ENCODE measurements at places on chromosomes 16 and 17.

GRCh38 chr17:42141382-42141781 lies 13.4 kb downstream of the RAB5C start:
- H3K27me3 ChIP-seq = no peaks in the 10 kb centered on the region
- DNase-seq = no peak
- H3K4me1 ChIP-seq = peaks cover 23% of the 10 kb centered on the region
- H3K27ac ChIP-seq = no peak overlapping the region
- no peak overlapping the region for H3K4me3 ChIP-seq
- H3K36me3 ChIP-seq = peaks cover 20% of the 10 kb centered on the region

- peaks cover 41% of the 10 kb centered on the region for H3K36me3 ChIP-seq
- no peak for DNase-seq
- H3K4me1 ChIP-seq = peaks cover 68% of the 10 kb centered on the region
- H3K4me3 ChIP-seq = no peak overlapping the region
- no peak overlapping the region for H3K27ac ChIP-seq
- H3K27me3 ChIP-seq = peaks cover 12% of the 10 kb centered on the region
These were observed 5.1 kb downstream of the MMP25 start for GRCh38 chr16:3051494-3051893.

DNA sequence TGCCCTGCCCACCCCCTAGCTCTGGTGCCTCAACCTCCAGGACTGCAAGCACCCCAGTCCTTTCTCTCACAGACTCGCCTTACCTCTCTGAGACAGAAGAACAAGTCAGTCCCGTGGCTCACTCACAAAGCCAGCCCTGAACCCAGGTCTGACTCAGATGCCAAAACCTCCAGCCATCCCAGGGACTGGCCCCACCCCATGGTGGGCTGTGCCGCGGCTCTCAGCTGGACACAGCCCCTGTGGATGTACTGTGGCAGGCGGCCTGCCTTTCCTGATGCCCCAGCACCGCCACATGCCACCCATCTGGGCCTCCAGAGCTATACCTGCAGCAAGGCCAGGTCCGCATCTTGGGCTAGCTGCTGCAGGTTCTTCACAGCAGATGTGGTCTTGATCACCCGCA lies 19.8 kb downstream of the MPG start:
- H3K4me3 ChIP-seq = no peak overlapping the region
- H3K36me3 ChIP-seq = no peaks in the 10 kb centered on the region
- no peak overlapping the region for H3K27ac ChIP-seq
- H3K27me3 ChIP-seq = no peaks in the 10 kb centered on the region
- H3K4me1 ChIP-seq = peaks cover 8% of the 10 kb centered on the region

GRCh38 chr16:75081179-75081859 lies 35.3 kb downstream of the LDHD start:
- H3K4me1 ChIP-seq = peaks cover 21% of the 10 kb centered on the region
- H3K4me3 ChIP-seq = no peak overlapping the region
- no peaks in the 10 kb centered on the region for H3K27me3 ChIP-seq
- no peak for DNase-seq

DNA sequence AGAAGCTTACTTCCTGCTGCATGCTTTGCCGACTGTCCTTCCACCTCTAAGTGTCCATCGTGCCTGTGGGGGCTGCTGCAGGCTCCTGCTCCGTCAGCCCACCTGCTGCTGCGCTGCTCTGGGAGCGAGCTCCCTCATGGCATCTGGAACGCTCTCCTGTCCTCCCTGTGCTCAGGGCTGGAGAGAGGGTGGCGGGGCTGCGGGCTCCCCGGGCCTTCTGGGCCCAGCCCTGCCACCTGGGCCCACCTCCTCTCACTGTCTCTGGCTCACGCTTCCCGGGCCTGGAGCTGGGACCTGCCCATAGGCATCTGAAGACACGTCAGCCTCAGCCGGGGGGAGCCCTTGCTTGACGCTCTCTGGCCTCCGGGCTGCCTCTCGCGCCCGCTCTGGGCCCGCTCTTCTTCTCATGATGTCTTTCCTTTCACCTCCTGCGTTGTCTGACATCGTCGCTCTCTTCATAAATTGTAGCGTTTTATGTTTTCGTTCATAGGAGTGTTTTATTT lies 27.0 kb downstream of the NME3 start:
- no peak overlapping the region for H3K4me3 ChIP-seq
- no peak overlapping the region for H3K27ac ChIP-seq
- H3K36me3 ChIP-seq = peaks cover 4% of the 10 kb centered on the region
- no peaks in the 10 kb centered on the region for H3K27me3 ChIP-seq
- no peaks in the 10 kb centered on the region for H3K4me1 ChIP-seq

GRCh38 chr17:57785022-57785421 lies 39.9 kb upstream of the CCDC182 start:
- no peak overlapping the region for H3K4me3 ChIP-seq
- no peak for DNase-seq
- no peaks in the 10 kb centered on the region for H3K36me3 ChIP-seq

- no peaks in the 10 kb centered on the region for H3K36me3 ChIP-seq
- DNase-seq = no peak
- H3K27ac ChIP-seq = no peak overlapping the region
- no peak overlapping the region for H3K4me3 ChIP-seq
These were observed 45.2 kb downstream of the TOX3 start for GRCh38 chr16:52501746-52502145.

GRCh38 chr16:73434621-73435020 lies 386.7 kb upstream of the ZFHX3 start:
- H3K4me3 ChIP-seq = no peak overlapping the region
- no peak overlapping the region for H3K27ac ChIP-seq
- no peak for DNase-seq
- H3K27me3 ChIP-seq = peaks cover 2% of the 10 kb centered on the region

DNA sequence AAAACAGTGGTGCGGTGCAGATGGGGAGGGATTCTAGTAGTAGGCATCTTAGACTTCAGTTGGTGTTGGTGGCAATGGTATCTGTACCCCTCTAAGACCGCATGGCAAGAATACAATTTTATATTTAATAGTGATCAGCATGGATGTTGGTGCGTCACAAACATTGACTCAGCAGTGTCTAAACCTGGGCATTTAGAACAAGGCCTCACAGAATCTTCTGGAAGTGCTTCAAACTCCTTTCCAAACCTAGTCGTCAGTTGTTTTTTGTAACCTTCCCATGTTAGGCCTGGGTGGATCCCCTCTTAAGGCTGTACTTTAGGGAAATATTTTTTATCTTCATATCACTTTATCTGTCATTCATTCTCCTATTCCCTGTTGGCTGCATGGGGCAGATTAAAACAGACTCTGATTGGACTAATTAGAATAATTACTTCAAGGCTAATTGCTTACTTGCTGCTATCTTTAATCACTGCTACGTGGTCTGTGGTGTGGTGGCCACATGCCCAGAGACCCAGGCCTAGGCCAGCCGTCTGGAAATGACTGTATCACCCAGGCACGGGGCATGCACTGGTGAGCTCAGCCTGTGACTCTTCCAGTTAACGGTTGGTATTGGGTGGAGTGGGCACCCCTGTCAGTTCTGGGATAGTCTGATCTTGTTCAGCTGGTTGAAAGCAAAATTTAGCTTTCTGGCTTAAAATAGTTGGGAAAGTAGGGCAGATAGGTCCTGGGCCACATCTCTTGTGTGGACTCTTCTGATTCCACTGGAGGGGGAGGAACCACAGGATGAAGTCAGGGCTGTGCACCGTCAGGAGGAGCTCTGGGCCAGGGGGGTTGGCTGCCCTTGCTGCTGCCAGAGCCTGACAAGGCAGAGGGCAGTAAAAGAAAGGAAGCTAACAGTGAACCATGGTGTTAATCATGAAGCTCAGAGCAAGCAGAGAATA lies 4.5 kb downstream of the ALKBH5 start:
- H3K27me3 ChIP-seq = no peaks in the 10 kb centered on the region
- peaks cover 57% of the 10 kb centered on the region for H3K36me3 ChIP-seq
- peak overlapping the region; percentile 96 for H3K4me3 ChIP-seq
- H3K4me1 ChIP-seq = peaks cover 62% of the 10 kb centered on the region
- no peak for DNase-seq
- H3K27ac ChIP-seq = peak overlapping the region; percentile 37

- H3K4me3 ChIP-seq = no peak overlapping the region
- peaks cover 35% of the 10 kb centered on the region for H3K4me1 ChIP-seq
- no peaks in the 10 kb centered on the region for H3K27me3 ChIP-seq
- DNase-seq = no peak
- H3K36me3 ChIP-seq = no peaks in the 10 kb centered on the region
These were observed 91.2 kb downstream of the GNAO1 start for GRCh38 chr16:56282451-56282850.

GRCh38 chr16:53974484-53975080 lies 270.6 kb downstream of the FTO start:
- no peak overlapping the region for H3K4me3 ChIP-seq
- no peak for DNase-seq
- no peaks in the 10 kb centered on the region for H3K27me3 ChIP-seq
- no peaks in the 10 kb centered on the region for H3K36me3 ChIP-seq
- no peaks in the 10 kb centered on the region for H3K4me1 ChIP-seq
- no peak overlapping the region for H3K27ac ChIP-seq
